ENCODE measurements at places on chromosomes 4 and X. TPM values are rescaled to one million over a fixed set of nuclear protein-coding genes. Genes with fewer than 3 reads are reported as not detected.
A peak's percentile ranks its signal among the peaks of the same experiment; 100 is the strongest.

SH2D1A gene
- total RNA-seq, result 43.2 TPM

ANK2 gene
- total RNA-seq, result 1.7 TPM

CXCL10 gene
- 0.68 TPM for total RNA-seq

GRCh38 chr4:125791896-125792295, 477.1 kb downstream of the FAT4 start:
- no peak for DNase-seq

EVC2 gene
- 0.83 TPM for total RNA-seq

DNA sequence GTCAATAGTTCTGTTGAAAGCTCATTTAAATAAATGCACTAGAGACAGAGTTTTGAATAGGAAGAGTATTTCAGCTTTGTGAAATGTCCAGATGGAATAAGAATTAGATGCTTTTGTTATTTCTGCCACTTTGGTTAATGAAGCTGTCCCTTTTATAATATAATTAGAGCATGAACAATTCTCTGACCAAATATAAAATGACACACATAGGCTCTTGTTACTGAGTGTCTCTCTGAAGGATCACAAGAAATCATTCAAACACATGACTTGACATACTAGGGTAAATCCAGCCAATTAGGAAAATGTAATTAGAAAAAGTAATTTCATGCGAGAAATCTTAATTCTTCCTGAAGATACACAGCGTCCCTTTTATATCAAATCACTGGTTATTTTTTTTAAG, 68.4 kb upstream of the DDIT4L start:
- no peak for DNase-seq

DNA sequence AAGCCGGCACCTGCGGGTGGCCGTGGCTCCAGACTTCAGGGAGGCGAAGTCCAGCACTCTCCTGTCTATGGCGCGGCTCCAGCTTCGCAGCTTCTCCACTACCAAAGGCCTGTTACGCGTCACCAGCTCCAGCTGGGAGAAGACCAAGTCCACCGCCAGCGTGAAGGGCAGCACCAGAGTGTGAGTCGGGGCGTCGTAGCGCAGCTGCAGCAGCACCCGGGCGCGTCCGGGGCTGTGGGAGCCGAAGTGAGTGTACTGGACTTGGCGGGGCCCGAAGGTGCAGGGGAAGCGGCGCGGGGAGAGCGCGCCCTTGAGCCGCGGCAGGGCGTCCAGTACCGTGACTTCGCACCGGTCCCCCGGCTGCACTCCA, 444 bp downstream of the FREM3 start:
- peak; percentile 2 for DNase-seq

- DNase-seq, result no peak
Observed at GRCh38 chrX:97547877-97548578, 664.3 kb downstream of the RPA4 start.

AR gene
- total RNA-seq, result not detected

DNA sequence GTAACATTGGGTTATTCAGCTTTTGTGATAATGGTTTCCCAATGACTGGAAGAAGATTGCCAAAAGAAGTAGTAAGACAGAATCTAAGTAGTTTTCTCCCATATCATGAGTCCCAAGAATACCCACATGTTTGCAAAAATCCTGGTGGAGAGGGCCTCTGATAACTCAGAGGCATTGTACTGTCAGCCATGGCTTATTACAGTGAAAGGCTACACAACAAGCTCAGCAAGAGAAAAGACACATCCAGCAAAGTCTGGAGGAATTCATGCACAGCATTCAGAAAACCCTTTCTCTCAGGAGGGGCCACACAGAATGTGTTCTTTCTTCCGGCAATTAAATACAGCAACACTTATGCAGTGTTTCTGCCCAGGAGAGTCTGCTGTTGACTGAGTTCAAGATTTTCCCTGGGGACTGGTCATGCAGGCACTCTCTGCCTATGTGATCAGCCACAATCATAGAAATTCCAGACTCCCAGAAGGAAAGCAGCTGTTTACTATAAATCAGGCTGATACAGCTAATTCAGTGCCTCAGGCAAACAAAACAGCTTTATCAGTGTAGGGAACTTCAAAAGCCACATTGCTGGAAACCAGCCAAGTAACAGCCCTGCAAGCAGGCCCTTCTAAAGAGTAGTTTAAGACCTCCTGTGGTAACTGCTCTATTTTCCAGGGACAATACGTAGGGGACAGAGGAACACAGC, 937.1 kb downstream of the CCSER1 start:
- DNase-seq, result no peak

ATP6AP1 gene
- total RNA-seq, result 22.5 TPM

PNMA6F gene
- not detected for total RNA-seq

DNA sequence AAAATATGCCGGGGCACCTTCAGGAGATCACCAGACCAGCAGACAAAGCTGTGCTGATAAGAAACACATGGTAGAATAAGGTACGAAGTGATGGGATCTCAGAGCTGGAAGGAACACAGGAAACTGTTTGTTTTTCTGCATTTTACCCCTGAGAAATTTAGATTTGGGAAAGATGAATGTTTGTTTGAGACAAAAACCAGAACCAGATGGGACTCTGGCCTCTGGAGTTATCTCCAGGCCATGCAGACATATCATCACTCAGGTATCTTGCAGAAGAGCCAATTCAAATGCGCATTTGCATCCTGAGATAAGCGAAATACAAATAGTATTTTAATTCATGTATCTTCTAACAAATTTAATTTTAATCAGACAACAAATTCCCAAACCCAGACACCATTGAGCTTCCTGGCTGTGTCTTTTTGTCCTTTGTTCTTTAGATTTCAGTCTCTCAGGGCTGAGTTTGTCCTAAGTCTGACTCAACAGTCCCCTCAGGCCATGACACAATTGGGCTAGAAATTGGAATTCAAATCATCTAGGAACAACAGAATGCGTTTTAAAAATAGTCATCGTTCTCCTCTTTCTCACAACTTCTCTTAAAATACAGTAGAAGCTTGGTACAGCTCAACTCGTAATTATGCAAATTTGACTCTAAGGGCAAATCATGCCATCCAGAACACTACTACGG, 159.0 kb downstream of the PACRGL start:
- DNase-seq, result no peak

GRCh38 chr4:93719552-93719951, 109.0 kb upstream of the ATOH1 start:
- no peak for DNase-seq

DNA sequence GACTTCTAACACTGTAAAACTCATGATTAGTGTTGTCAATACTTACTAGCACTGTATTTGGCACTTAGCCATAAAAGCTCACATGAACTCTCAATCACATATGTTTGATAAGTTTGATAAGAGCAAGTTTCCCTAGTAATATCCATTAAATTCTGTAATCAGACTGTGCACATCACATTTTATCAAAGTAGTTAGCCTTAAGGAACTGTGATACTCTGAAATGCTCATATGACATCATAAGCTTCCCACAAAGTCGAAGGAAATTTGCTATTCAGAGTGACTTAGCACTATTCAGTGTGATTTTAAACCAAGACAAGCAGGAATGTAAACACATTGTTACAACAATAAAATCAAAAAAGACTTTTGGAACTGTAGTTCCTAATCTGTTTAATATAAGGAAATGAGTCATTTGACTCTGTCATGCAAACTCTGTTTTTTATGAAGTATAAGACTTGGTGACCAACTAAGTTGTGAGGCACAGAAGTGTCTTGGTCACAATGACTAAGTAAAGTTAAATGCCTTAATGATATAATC, 6.7 kb downstream of the SLC7A11 start:
- DNase-seq, result no peak

DRD5 gene
- total RNA-seq, result not detected

USP51 gene
- total RNA-seq, result 1.2 TPM

GRCh38 chrX:18649498-18649951, 22.4 kb downstream of the RS1 start:
- DNase-seq, result no peak

GLOD5 gene
- total RNA-seq, result not detected

DNA sequence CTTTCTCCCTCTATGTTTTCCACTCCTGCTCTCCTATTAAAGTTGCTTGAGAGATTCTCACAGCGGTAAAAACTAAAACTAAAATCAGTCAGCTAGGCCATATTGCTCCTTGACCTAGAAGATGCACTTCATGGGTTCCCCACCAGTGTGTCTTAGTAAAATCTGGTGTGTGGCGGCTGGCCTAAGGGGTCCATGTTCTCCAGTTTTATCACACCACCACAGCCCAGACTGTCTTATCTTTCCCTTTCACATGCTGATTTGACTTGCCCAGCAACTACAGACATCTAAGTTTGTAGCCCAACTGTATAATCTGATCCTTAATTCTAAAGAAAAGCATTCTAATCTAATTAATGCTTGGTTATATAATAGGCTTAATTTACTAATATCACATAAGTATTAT, 68.0 kb downstream of the ATP8A1 start:
- no peak for DNase-seq

DNA sequence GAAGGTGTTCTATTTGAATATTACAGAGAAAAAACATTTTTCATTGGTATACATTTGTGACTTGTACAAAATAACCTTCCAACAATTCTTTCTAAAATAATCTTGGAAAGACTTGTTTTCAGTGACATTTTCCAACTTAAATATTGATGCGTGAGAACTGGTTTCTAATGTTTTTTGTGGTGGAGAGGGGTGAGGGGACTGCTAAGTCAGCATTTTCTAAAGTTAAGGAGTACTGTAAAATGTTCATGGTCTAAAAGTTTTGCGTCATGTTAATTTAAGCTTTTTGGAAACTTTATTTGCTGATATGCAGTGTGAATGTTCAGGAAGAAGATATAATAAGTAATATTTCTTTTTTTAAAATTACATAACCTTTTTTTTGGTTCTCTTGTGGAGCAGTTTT, 229.3 kb downstream of the MAGEB5 start:
- DNase-seq, result no peak

- no peak for DNase-seq
Observed at GRCh38 chr4:81040012-81040659, 9.6 kb downstream of the BMP3 start.

GRCh38 chr4:13984991-13985800, 357.7 kb upstream of the BOD1L1 start:
- no peak for DNase-seq

GRCh38 chrX:47662144-47662657, 3.2 kb upstream of the UXT start:
- DNase-seq, result peak; percentile 73

DNA sequence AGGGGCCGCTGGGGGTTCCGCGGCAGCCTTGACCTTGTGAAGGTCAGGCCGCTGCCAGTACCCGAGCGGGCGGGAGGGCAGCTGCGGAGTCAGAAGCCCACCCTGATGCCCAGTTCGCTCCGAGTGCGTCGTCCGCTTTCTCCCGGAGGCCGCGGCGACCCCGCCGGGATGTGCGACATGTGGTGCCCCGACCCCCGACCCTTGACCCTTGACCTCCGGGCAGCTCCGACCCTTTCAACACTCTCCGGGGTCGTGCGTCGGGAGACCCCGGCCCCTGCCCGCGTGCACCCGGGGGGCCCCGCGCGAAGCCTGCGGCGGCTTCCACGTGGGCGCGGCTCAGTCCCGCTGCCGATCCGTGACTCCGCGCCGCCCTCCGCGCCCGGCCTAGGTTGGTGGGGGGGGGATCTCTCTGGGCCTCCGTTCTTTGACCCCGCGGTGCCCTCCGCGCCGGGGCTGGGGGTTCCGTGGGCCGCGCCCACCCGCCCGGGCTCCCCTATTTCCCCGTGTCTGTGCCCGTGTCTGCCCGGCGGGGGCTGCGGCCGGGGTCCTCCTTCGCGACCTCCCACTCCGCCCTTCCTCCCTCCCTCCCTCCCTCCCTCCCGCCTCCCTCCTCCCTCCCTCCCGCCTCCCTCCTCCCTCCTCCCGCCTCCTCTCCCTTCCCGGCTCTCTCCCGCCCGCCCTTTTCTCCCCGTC, 609 bp upstream of the SLC25A6 start:
- DNase-seq, result peak; percentile 67

DNA sequence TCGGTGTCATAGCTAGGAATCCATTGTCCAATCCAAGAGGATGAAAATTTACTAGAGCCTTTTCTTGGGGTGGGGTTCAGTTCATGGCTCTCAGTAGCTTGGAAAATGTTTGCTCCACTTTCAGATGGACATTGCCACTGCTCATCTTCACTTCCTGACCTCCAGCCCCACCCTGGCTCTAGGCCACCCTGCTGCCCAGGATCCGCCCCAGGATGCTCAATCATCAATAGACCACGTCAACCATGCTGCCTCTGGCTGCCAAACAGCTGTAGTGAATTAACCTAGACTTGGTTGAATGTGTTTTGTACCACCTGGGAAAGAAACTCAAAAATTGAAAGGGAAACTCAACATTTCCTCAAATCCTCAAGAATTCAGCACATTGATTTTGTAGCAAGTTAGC, 37.2 kb upstream of the HSD17B10 start:
- no peak for DNase-seq

CFAP299 gene
- not detected for total RNA-seq

CFI gene
- not detected for total RNA-seq

DNA sequence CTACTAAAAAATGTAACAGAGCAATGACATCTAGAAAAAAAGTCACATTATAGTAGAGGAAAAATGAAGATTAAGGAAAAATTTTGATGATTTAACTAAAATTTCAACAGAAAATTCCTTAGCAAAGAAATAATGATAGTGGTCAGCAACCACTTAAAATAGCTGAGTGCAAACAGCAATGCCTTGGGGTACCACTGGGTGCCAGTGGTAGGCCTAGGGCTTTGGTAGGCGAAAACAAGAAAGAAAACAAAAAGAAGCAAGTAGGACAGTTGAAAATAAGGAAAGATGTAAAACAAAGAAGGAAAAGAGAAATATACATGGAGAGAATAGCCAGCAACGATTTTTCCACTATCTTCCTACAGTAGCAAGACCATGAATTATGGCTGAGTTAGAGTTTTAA, 313.5 kb upstream of the IRS4 start:
- DNase-seq, result no peak

DNA sequence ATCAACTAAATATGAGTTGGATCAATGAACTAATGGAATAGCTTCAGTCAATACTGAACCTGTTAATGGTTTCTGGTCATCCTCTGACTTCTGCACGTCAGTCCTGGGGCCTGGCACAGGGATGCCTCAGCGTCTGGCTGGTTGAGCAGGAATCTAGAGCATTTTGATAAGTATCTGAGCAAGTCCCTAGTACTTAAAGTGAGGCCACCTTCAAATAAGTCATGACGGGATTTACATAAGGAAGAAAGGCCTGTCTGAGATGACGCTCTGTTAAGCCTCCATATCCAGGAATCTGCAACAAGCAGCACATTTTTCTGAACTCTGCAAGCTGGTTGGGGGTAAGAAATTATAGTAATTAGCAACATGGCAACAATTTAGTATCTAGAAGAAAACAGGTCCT, 83.2 kb upstream of the TBC1D9 start:
- no peak for DNase-seq

- DNase-seq, result no peak
Observed at GRCh38 chrX:103779141-103779789, 2.6 kb downstream of the PLP1 start.

DNA sequence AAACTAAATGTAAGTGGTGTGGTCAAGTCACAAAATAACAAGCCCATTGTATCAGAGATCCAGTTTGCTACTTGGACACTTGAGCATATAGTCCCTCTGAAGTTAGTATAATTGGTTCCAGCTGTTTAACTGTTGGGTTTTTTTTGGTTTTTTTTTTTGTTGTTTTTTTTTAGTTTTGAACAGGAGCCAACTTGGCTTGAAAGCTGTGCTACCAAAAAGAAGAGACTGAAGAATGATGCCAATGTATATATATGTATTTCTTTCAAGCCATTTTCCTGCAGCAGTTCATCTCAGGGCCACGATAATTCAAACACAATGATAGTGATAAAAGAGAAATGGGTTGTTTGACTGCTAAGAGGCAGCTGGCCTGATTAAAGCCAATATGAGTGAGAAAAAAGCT, 138.3 kb downstream of the PCDH18 start:
- no peak for DNase-seq

- DNase-seq, result no peak
Observed at GRCh38 chr4:165106518-165106917, 6.1 kb downstream of the TMEM192 start.

GRCh38 chr4:1568855-1569460, 115.2 kb downstream of the FAM53A start:
- no peak for DNase-seq

Data from activated CD8-positive, alpha-beta T cell treated with anti-CD3 and anti-CD28 coated beads for 36 hours (primary cell).